ENCODE measurements at places on chromosomes 7 and 10. TPM values are rescaled to one million over a fixed set of nuclear protein-coding genes. Genes with fewer than 3 reads are reported as not detected.

The CCAR1 gene
- 125 TPM for total RNA-seq

The SEMA3D gene
- total RNA-seq = not detected

The NPSR1 gene
- not detected for total RNA-seq

The AKR1C8 gene
- total RNA-seq = not detected

The CTNNA3 gene
- total RNA-seq = 0.30 TPM

The BAZ1B gene
- total RNA-seq = 98.6 TPM

The ZNF117 gene
- total RNA-seq = 6.2 TPM

The FOXI2 gene
- total RNA-seq = not detected

The PLEKHS1 gene
- total RNA-seq = 0.07 TPM

The UCMA gene
- not detected for total RNA-seq

The ZNF138 gene
- total RNA-seq = 12.0 TPM

The TRUB1 gene
- 15.0 TPM for total RNA-seq

The GRID1 gene
- not detected for total RNA-seq

The CYP3A7 gene
- total RNA-seq = not detected

The ANKRD16 gene
- 7.5 TPM for total RNA-seq

The FAM24B gene
- total RNA-seq = 9.5 TPM

The RGR gene
- total RNA-seq = not detected

The ZPBP gene
- not detected for total RNA-seq

The MYH16 gene
- total RNA-seq = not detected

The CRYGN gene
- total RNA-seq = 0.11 TPM

The SPDYE16 gene
- total RNA-seq = not detected

The CDK1 gene
- 88.5 TPM for total RNA-seq

The GOLGA7B gene
- total RNA-seq = 0.47 TPM

The PARP12 gene
- 28.7 TPM for total RNA-seq

The TAS2R5 gene
- total RNA-seq = 1.4 TPM

The LRIT1 gene
- not detected for total RNA-seq

The PRSS37 gene
- not detected for total RNA-seq

The NKX1-2 gene
- total RNA-seq = not detected

The TM9SF3 gene
- 45.3 TPM for total RNA-seq

The VWDE gene
- 2.2 TPM for total RNA-seq

The PLAC9 gene
- not detected for total RNA-seq

The CFAP69 gene
- 0.25 TPM for total RNA-seq

The MBL2 gene
- not detected for total RNA-seq

The GHRHR gene
- total RNA-seq = not detected

The SH2D4B gene
- not detected for total RNA-seq

The BAMBI gene
- 0.16 TPM for total RNA-seq

The UPK3BL2 gene
- 23.4 TPM for total RNA-seq

The CALML5 gene
- not detected for total RNA-seq

The POLR2J2 gene
- total RNA-seq = 38.2 TPM

The PRPS1L1 gene
- not detected for total RNA-seq

The TRIM50 gene
- not detected for total RNA-seq

The GNAT3 gene
- not detected for total RNA-seq

Data from activated CD4-positive, alpha-beta T cell treated with anti-CD3 and anti-CD28 coated beads for 36 hours (primary cell).